Omental fat pad (tissue), 4 donors: ENCODE measurements at places on chromosomes 6 and 20.
A peak's percentile ranks its signal among the peaks of the same experiment; 100 is the strongest.

GRCh38 chr6:66735106-66735890 lies 1028.3 kb upstream of the EYS start:
- DNase-seq, result no peak

DNA sequence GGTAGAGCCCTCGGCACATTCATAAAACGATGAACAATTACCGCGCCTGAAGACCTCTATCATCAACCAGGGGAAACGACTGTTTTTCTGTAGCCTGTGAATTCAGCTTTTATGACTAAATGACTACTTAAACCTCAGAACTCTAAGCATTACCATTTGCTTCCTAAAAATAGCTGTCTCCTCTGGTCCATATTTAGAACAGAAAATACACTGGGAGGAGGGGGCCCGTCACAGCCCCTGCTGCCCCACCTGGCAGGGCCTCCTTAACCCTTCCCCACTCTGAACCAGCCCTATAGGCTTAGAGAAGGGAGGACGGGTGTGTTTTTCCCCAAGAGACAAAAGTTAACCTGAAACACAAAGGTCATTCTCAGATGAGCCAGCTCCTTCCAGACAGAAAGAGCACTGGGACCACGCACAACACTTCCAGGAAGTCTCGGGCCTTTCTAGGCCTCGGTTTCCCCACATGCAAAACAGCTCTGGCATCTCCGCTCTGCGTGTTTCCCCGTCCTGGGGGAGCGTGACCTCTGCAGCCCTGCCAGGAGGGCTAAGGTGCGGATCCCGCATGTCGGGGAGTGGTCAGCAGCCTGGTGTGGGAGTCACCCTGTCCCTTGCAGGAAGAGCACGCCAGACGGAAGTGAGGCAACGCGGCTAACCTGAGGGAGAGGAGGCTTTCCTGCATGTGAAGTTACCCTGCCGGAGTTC lies 193.9 kb downstream of the DLL1 start:
- peak; percentile 9 for DNase-seq

- no peak for DNase-seq
Measured at GRCh38 chr6:129713806-129714333, 3.9 kb upstream of the ARHGAP18 start.

- DNase-seq, result no peak
Measured at GRCh38 chr20:5844063-5844681, 94.0 kb downstream of the SHLD1 start.

DNA sequence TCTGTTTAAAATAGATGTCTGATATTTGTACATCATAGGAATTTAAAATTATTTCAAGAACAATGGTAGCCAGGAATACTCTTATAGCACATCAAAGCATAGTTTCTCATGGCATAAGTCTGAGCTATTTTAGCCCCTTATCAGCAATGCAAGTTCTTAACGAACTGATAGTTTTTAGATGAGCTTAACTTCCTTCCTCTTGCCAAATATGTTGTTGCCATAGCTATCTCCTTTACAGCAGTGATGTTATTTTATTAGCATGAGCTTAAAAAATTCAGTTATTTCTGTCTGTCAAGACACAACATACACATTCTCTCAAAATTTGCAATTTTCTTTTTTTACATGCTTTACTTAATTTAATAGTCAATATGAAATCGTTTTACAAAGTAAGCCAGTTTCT lies 867.2 kb downstream of the PHF3 start:
- no peak for DNase-seq

DNA sequence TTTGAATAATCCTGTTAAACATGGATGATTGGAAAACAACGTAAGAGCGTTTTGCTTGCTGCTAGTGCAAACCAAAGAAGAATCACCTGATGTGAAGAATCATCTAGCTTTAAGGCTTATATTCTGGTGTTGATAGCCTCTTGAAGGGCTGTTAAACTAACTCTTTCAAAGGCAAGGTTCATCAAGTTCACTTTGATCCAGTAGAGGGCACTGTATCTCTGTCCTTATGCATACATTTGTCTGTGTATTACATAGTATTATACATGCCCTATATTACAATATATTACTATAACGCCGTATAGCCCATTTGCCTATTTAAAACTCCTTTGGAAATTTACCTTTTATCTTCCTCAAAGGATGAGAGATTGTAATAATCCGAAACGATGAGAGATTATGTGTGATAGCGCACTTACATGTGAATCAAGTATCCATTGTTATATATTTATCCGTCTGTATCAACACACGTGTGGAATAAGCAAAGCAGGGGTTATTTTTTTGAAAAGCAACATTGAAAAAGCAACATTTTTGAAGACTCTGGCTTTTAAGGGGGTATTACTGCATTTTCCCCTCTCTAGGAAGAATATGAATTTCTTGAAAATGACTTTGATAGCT lies 50.8 kb upstream of the NRN1 start:
- no peak for DNase-seq

GRCh38 chr6:105882121-105882803 lies 203.9 kb upstream of the PRDM1 start:
- no peak for DNase-seq

- no peak for DNase-seq
Measured at GRCh38 chr20:21322083-21322710, 19.1 kb downstream of the XRN2 start.

DNA sequence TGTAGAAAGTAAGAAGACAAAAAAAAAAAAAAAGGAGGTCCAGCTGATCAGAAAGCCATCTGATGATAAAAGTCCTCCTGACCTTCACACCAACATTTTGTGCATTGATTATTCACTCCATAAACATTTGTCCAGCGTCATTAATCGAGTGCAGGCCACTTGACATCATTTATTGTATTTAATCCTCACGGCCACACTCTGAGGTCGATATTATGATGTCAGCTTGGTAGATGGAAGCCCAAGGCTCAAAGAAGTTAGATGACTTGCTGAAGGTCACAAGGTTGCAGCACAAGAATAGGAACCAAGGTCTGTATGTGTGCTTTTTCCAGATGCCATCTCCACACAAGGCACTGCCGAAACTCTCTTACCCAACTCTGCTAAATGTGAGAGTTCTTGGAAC lies 328.4 kb downstream of the KIF16B start:
- no peak for DNase-seq

- no peak for DNase-seq
Measured at GRCh38 chr6:39941138-39941537, 6.9 kb upstream of the MOCS1 start.

DNA sequence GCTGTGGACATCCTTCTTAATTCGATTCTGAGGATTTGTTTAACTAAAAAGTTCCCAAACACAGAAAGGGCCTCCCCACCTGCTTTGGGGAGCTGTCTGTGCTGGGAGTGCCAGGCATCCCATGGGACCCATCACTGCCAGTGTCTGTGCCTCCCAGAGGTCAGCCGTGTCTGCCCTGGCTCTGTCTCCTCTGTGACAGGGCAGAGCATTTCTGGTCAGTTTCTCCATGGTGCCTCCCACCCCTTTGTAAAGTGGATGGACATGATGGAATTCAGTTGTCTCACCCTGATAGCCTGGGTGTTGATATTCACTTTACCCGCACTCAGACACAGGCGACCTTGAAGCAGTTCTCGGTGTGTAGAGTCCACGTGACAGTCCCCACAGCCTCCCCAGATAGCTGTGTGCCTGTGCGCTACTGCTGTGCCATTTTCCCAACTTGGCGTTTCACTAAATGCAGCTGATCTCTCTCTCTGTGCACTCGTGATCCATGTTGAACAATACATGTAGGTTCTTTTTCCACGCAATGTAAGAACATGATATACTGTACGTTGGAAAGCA lies 70.5 kb downstream of the CDS2 start:
- no peak for DNase-seq

DNA sequence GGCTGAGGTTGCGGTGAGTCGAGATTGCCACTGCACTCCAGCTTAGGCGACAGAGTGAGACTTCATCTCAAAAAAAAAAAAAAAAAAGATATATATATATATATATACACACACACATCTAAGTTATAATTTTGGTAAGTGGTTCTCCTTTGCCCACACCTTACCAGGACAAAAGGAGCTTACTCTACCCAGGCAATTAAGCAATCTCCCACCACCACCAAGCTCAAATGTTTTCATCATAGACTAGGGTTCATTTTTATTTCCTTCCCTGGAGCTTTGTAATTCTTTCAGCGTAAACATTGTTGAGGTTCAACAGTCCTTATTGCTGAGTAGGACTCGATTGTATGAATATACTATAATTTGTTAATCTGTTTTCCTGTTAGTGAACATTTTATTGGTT lies 23.5 kb downstream of the AMD1 start:
- no peak for DNase-seq

GRCh38 chr6:411402-412145 lies 20.0 kb downstream of the IRF4 start:
- DNase-seq, result no peak

GRCh38 chr20:61576372-61576771 lies 324.3 kb downstream of the CDH4 start:
- DNase-seq, result no peak

DNA sequence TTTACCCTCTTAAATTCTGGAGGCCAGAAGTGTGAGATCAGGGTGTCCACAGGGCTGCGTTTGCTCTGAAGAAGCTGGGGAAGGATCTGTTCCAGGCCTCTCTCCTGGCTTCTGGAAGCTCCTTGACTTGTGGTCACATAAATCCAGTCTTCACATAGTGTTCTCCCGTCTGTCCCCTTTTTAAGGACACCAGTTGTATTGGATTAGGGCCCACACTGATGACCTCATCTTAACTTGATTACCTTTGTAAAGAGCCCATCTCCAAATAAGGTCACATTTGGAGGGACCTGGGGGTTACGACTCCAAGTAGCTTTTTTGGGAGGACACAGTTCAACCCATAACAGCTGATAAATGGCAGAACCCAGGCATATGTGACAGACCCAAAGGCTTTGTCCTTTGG lies 20.0 kb upstream of the WFDC2 start:
- DNase-seq, result no peak

DNA sequence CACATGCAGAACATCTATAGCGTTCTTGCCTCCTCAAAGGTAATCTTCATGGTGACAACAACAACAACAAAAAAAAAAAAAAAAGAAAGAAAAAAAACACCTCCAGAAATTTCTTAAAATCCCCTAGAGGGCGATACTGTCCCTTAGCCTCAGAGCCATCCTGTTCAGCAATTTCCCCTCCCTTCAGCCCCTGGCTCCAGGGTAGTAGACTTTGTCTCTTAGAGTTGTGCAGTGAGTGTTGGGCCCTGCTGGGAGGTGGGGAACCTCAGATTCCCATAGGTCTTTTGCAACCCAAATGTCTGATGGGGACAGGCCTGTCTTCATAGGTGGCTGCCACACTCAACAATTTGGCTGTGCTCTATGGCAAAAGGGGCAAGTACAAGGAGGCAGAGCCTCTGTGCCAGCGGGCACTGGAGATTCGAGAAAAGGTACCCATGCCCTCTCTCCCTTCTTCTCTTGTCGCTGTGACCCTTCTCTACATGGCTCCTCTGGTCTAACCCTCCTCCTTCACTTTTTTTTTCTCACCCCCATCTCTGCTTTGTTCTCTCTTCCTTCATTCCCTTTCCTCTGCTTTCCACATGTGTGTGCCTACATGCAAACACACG lies 6.0 kb upstream of the PTK7 start:
- DNase-seq, result no peak

DNA sequence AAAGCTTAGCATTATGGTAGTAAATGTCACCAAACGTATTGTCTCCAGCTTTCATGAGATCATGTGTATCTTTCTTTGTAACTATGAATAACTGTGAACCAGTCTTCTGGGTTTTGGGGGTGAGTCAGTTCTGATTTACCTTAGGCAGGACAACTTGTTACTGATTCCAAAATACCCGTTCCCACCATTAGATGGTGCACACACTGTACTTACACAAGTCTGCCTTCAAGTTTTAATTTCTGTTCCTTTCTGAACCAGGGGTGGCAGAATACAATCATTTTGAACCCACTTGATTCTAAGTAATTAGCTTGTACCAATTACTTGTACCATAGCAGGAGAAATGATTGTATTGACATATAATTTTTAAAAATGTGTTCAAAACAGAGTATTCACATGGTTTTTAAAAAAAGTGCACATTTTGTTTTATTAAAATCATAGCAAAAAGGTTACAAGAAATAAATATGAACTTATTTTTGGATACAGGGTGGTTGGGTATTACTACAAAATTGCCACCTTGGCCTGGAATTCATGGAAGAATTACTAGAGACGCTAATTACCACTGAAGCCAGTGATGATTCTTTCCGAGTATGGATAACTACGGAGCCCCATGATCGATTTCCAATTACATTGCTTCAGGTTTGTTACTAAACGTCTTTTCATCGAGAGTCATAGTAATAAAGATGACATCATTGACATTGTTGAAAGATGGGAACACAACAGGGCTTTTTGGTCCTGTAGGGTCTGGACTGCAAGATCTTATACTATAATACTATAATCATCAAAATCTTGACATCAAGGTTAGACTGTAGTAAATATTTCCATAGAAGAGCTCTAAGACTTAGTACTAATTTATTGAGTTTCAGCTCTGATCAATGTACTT lies 75.2 kb upstream of the GLP1R start:
- no peak for DNase-seq

- DNase-seq, result no peak
Measured at GRCh38 chr20:3751675-3752385, 15.7 kb downstream of the ADISSP start.

DNA sequence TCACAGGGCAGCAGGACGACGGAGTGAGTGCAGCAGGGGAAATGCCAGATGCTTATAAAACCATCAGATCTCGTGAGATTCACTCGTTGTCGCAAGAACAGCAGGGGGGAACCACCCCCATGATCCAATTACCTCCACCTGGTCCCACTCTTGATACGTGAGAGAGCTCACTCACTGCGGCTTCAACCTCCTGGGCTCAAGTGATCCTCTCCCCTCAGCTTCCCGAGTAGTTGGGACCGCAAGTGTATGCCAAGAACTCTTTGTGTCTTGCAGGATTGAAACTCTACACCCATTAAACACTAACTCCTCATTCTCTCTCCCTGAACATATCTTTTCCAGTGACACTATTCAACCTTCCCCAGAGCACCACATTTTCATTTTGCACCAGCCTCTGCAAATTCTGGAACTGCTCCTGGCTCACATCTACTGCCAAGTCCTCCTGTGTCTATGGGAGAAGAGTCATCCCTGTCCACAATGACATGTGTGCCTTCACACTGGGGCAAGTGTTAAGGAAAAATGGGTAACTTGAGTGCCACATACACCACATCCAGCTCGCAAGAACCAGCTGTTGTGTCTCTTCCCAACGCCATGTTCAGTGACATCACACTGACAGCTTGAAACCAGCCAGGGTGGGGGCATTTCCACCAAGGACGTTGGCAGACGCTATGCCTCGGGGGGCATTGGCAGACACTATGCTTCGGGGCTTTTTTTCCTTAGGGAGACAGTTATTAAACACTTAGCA lies 14.7 kb upstream of the TAF4 start:
- no peak for DNase-seq

DNA sequence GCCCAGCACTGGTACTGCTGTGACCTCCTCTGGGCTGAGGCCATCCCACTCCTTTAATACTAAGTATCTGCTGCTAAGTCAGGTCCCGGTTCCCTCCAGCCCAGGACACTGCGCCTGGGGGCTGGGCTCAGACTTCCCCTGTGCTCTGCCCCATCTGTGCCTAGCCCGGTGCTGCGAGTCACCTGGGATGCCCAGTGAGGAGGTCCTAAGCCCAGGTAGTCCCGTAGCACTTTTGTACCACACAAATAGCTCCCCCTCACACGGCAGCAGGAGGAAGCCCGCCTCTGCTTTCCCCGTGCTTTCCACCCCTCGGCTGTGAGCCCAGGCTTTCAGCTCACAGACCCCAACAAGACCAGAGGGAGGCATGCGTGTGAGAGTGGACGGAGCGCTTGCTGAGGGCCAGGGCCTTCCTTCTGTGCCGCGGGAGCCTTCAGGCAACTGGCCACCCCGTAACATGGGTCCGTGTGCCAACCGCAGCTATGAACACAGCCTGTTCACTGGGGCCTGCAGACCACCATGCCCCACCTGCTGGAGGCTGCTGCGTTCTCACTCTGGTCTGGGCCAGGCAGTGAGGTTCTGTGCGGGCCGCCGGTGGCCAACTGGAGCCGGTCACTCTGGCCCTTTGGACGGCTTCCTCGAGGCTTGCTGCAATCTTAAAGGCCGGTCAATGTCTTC lies 79.9 kb upstream of the MPC1 start:
- DNase-seq, result no peak
